ENCODE measurements at places on chromosomes 11 and 22. TPM values are rescaled to one million over a fixed set of nuclear protein-coding genes. Genes with fewer than 3 reads are reported as not detected.
A peak's percentile ranks its signal among the peaks of the same experiment; 100 is the strongest.

DNA sequence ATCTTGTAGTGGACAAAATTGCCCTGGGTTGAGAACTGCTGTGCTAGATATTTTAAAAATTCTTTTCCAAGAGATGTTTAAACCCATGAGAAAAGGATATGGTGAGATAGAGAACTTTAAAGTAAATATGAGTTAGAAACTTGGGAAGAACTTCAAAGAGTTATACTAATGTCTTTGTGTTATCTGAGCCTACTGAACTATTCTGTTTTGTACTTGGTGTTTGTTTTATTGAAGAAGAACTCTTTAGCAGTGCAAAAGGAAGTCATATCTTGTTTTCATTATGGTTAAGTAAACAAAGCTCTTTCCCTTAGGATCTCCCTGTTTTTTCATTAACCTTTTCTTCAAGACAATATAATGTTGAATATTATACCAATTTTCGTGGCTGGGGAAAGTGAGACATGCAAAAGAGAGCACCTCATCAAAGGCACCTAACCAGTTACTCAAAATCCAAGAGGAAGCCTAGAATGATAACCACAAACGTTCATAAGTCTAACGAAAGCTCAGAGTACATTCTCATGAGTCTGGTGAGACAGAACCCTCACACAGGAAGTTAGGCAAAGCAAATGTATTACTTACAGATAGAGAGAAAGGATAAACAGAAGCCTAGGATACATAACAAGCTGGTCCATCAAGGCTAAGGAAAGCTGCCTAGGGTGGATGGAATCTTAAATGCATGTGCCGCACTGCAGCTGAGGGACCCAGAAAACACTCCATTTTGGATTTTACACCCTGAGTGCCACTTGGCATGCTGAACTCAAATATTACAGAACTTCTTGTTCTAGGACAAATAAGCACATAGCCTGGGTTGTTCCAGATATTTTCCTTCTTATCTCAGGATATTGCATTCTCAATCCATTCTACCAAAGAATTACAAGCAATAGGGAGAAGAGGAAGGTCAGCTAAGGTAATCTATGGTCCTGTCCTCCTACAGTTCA lies 112.5 kb upstream of the ANO3 start:
- no peak for DNase-seq
- H3K27me3 ChIP-seq, result no peaks in the 10 kb centered on the region
- H3K4me1 ChIP-seq, result no peaks in the 10 kb centered on the region
- H3K27ac ChIP-seq, result no peak overlapping the region

DNA sequence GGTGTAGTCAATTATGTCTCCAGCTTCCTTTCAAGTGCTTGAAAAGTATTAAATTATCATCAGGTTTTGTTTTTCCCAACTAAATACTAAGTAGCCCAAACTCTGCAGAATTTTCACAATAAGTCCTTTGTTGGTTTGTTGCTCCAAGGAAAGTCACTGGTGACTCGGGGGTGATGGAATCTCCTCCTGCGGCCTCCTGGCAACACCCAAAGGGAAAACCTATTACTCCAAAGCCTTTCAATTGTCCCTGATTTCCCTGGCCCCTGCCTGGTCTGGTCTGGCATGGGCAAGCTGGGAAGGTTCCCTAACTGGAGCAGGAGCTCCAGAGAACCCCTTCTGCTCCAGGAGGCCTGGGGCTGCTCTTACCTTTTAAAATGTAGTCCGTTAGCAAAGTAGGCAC lies 47.9 kb downstream of the FEZ1 start:
- no peak for DNase-seq
- H3K27ac ChIP-seq, result no peak overlapping the region
- H3K4me1 ChIP-seq, result peaks cover 4% of the 10 kb centered on the region
- no peaks in the 10 kb centered on the region for H3K27me3 ChIP-seq
- no peaks in the 10 kb centered on the region for H3K36me3 ChIP-seq

DNA sequence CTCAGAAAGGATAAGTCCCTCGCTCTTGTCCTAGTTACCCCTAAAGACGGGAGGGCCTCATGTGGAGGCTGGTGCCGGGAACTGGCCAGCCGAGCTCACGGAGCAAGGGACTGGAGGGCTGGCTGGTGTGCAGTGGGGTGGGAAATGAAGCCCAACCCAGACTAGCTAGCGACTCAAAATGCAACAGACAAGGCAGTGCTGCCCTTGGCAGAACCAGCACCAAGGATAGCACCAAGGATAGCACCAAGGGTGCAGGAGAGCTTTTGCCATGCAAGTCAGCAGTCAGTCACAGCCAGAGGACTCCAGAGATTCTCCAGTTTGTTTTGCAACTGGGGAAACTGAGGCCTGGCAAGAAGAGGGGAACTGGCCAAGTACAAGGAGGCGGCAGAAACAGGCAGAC lies 6.5 kb upstream of the BATF2 start:
- H3K36me3 ChIP-seq, result no peaks in the 10 kb centered on the region
- H3K27ac ChIP-seq, result no peak overlapping the region
- no peak for DNase-seq
- no peak overlapping the region for H3K4me3 ChIP-seq
- H3K27me3 ChIP-seq, result no peaks in the 10 kb centered on the region

Gene BTG4
- polyA plus RNA-seq, result not detected

GRCh38 chr22:38869663-38870062 lies 2.4 kb downstream of the CBX6 start:
- H3K36me3 ChIP-seq, result peaks cover 3% of the 10 kb centered on the region
- H3K4me3 ChIP-seq, result no peak overlapping the region
- H3K27ac ChIP-seq, result no peak overlapping the region

GRCh38 chr22:17960695-17961445 lies 63.5 kb downstream of the MICAL3 start:
- H3K4me3 ChIP-seq, result no peak overlapping the region
- no peaks in the 10 kb centered on the region for H3K36me3 ChIP-seq
- H3K27me3 ChIP-seq, result no peaks in the 10 kb centered on the region
- no peak overlapping the region for H3K27ac ChIP-seq

DNA sequence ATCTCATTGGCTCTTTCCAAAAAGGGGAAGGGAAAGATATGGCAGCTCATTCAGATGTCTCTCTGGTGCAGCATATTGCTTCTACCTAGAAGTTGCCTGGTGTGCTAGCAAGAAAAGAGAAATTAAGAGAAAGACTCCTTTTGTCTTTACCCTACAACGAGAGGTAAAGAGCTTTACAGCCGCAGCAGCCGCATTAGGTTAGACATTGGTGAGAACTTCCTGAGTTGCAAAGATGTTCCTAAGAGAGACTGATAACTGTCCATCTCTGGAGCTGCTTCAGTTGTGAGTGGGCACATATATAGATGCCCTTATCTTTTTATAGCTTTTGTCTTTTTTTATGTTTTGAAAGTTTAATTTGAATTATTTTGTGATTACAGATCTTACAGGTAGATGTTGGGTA lies 80.8 kb upstream of the NNMT start:
- H3K27ac ChIP-seq, result no peak overlapping the region
- no peaks in the 10 kb centered on the region for H3K36me3 ChIP-seq
- no peaks in the 10 kb centered on the region for H3K27me3 ChIP-seq
- H3K4me3 ChIP-seq, result no peak overlapping the region
- no peaks in the 10 kb centered on the region for H3K4me1 ChIP-seq

GRCh38 chr22:49567899-49568750 lies 259.5 kb downstream of the BRD1 start:
- no peak for DNase-seq
- no peak overlapping the region for H3K4me3 ChIP-seq
- H3K27me3 ChIP-seq, result no peaks in the 10 kb centered on the region
- no peaks in the 10 kb centered on the region for H3K36me3 ChIP-seq
- no peaks in the 10 kb centered on the region for H3K4me1 ChIP-seq
- no peak overlapping the region for H3K27ac ChIP-seq

- no peak overlapping the region for H3K4me3 ChIP-seq
- no peaks in the 10 kb centered on the region for H3K27me3 ChIP-seq
- DNase-seq, result no peak
- no peaks in the 10 kb centered on the region for H3K4me1 ChIP-seq
- H3K36me3 ChIP-seq, result no peaks in the 10 kb centered on the region
- H3K27ac ChIP-seq, result no peak overlapping the region
These were observed 23.4 kb downstream of the RELT start for GRCh38 chr11:73399636-73400035.

DNA sequence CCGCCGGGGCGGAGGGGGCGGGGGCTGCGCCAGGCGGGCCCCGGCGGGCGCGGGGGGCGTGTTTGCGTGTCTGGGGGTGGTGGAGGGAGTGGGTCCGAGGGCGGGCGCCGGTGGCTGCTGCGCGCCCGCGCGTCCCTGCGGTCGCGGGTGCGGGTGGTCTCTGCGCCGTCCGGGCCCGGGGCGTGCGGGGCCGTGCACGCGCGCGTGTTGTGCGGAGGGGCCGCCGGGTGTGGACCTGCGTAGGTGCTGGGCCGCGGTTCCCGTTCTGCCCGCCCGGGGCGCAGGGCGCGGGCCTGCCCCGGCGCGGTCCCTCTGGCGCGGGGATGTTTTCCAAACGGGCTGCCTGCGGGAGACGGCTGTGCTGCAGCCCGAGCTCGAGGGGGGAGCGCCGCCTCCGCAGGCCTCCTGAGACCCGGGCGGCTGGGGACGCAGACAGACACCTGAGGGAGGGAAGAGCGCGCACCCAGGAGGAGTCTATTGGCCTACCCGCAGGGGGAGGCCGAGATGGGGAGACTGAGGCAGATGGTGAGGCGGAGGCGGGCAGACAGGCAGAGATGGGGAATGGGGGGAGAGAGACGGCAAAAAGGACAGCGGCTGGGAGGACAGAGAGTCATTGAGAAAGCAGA lies 442 bp downstream of the PELI3 start:
- H3K27me3 ChIP-seq, result no peaks in the 10 kb centered on the region
- H3K4me1 ChIP-seq, result no peaks in the 10 kb centered on the region
- peak overlapping the region; percentile 51 for H3K4me3 ChIP-seq

Gene DUSP8
- polyA plus RNA-seq, result 11.8 TPM

DNA sequence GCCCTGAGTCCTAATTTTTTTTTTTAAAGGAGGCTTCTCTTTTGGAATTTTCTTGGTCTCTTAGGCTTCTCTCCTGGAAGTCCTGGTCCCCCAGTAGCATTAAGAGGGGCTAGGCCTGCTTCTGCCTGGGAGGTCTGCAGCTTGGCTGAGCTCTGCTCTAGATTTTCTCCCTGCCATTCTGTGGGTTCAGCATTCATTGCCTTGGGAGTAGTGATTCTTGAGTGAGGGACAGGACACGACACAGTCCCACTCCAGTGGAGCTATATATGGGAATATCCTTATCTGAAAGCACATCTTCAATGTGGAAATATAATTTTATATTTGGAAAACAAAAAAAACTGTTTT lies 3.7 kb downstream of the IGSF22 start:
- H3K4me3 ChIP-seq, result no peak overlapping the region
- no peak for DNase-seq
- H3K4me1 ChIP-seq, result no peaks in the 10 kb centered on the region
- no peaks in the 10 kb centered on the region for H3K36me3 ChIP-seq

- H3K27ac ChIP-seq, result no peak overlapping the region
- no peaks in the 10 kb centered on the region for H3K36me3 ChIP-seq
- no peak overlapping the region for H3K4me3 ChIP-seq
- DNase-seq, result no peak
These were observed 46.7 kb downstream of the RBFOX2 start for GRCh38 chr22:35981900-35982299.

Gene OR2AG1
- polyA plus RNA-seq, result not detected

DNA sequence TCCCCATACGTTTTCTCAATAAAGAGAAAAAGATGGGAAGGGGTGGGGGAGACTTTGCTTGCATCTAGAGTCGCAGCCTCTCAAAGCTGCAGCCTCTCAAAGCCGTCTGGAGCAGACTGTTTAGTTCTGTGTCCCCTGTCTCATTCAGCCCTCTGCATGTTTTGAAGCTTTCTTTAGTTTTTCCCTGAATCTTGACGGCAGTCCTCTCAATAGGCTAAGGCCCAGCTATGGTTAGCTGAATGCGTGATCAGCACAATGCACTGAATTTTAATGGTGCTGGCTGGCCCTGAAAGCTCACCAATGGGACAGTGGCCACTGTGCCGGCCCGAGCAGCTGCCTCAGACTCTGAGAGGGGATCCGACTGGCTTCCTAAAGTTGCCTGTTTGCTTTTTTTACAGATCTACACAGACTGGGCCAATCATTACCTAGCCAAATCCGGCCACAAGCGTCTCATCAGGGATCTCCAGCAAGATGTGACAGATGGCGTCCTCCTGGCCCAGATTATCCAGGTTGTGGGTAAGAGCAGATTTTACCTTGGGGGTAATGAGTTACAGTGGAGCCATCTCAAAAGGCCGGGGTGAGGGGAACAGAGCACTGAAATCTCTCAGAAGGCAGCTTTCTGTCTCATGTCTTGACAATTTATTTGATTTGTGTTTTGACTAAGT lies 119.6 kb downstream of the NAV2 start:
- peaks cover 8% of the 10 kb centered on the region for H3K4me1 ChIP-seq
- H3K4me3 ChIP-seq, result no peak overlapping the region
- peaks cover 9% of the 10 kb centered on the region for H3K36me3 ChIP-seq
- no peaks in the 10 kb centered on the region for H3K27me3 ChIP-seq
- no peak for DNase-seq
- no peak overlapping the region for H3K27ac ChIP-seq

DNA sequence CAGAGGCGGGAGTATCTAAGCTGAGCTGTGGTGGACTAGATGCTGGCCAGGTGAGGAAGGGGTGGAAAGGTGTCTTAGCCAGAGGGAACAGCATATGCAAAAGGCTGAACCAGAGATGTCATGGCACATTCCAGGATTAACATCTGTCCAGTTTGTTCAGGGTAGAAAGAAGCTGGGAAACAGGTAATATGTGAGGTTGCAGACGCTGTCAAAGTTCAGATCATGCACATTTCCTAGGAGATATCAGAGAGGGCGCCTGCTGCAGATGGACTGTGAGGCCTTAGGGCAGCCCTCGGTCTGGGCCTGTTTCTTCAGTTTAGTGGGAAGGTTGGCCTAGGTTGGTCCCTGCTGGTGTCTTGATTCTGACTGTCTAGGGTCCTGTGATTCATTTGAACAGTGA lies 97.7 kb upstream of the CRYBB3 start:
- no peak overlapping the region for H3K4me3 ChIP-seq
- H3K27me3 ChIP-seq, result no peaks in the 10 kb centered on the region
- DNase-seq, result no peak

DNA sequence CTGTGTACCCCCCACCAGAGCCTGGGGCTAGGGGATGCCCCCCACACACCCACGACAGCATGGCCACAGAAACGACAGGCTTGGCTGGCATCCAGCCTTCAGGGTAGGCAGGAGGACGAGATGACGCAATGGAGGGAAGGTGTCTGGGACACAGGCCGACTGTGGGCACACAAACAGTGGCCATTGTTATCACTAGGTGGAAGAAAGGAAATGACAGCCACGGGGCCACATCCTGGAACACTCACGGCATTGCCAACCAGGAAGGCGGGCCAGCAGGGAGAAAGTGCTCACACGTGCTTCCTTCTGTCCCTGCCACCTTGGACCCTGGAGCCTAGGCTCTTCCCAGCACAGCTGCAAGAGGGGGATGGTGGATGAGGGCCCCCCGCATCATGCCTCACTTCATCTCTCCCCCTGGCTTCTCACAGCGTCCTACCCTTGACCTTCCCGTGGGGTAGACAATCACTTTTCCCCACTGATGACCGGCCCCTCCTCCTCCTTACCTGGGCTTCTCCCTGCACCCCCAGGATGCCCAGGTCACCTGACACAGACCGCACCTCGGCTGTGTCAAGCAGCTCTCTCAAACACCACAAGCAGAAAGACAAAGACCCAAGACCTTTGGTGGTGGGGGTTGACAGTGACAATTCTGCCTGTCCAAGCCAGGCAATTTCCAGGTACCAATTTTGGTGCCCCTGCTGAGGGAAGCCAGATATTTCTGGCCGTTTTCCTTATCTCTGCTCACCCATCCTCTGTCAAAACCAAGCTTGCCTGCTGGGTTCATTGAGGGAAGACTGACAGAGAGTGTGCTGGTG lies 8.6 kb downstream of the PLA2G6 start:
- H3K4me1 ChIP-seq, result no peaks in the 10 kb centered on the region
- H3K27ac ChIP-seq, result peak overlapping the region; percentile 56
- no peaks in the 10 kb centered on the region for H3K27me3 ChIP-seq
- H3K4me3 ChIP-seq, result no peak overlapping the region

Data from pancreas (tissue), 10 donors.